ENCODE measurements at places on chromosomes 13 and 19. TPM values are rescaled to one million over a fixed set of nuclear protein-coding genes. Genes with fewer than 3 reads are reported as not detected.

Gene LYPD3
- total RNA-seq = 0.09 TPM

Gene ADGRE3
- not detected for total RNA-seq

Gene ICAM3
- total RNA-seq = 7.7 TPM

Gene RNF113B
- not detected for total RNA-seq

Gene MCEMP1
- total RNA-seq = not detected

Gene TUBB4A
- not detected for total RNA-seq

Gene FAAP24
- total RNA-seq = 0.89 TPM

Gene SIX5
- 7.6 TPM for total RNA-seq

Gene NKG7
- not detected for total RNA-seq

Gene ZNF420
- total RNA-seq = 6.9 TPM

Gene ATP8A2
- under 0.01 TPM for total RNA-seq

Gene WDR88
- not detected for total RNA-seq

Gene ZNF628
- total RNA-seq = 3.0 TPM

Gene ZNF793
- total RNA-seq = 1.5 TPM

Gene CEP89
- total RNA-seq = 14.6 TPM

Gene OR10H1
- not detected for total RNA-seq

Gene ACTMAP
- 1.9 TPM for total RNA-seq

Gene ZNF256
- total RNA-seq = 3.6 TPM

Gene SCAF1
- total RNA-seq = 40.9 TPM

Gene EGLN2
- 75.1 TPM for total RNA-seq

Gene CGB8
- not detected for total RNA-seq

Gene NUP58
- total RNA-seq = 105 TPM

Gene MAMSTR
- 0.55 TPM for total RNA-seq

Gene DLL3
- 0.32 TPM for total RNA-seq

Gene MYO16
- total RNA-seq = not detected

Gene KRTDAP
- not detected for total RNA-seq

Gene OPA3
- 5.0 TPM for total RNA-seq

Gene ZNF560
- total RNA-seq = 5.8 TPM

Gene ZNF554
- 2.9 TPM for total RNA-seq

Measured in smooth muscle cell of the umbilical artery (primary cell).